ENCODE measurements at places on chromosomes 12 and 14.
A peak's percentile ranks its signal among the peaks of the same experiment; 100 is the strongest.

DNA sequence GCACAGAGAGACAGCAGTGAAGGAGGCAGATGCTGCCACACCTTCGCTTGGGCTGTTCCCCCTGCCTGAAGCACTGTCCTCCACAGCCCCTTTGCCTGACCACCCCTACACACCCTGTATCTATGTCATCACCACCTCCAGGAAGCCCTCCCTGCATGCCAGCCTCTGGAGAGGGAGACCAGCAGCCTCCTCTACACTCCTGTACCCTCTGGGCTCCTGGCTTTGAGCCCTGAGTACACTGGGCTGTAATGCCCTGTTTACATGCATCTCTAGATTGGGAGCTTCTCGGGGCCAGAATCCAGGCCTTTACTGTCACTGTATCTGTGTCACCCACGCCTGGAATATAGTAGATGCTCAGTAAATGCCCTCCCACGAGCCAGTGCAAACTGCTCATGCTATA lies 5.9 kb upstream of the TMEM119 start:
- no peak for DNase-seq

- no peak for DNase-seq
Observed at GRCh38 chr12:118065380-118065779, 4.4 kb upstream of the WSB2 start.

- no peak for DNase-seq
Observed at GRCh38 chr12:100793182-100793581, 1.4 kb upstream of the ANO4 start.

- DNase-seq, result no peak
Observed at GRCh38 chr14:102589761-102590290, 2.6 kb upstream of the RCOR1 start.

GRCh38 chr14:82075566-82075965 lies 541.9 kb upstream of the SEL1L start:
- no peak for DNase-seq

- DNase-seq, result peak; percentile 30
Observed at GRCh38 chr14:50829489-50830043, 1.4 kb downstream of the NIN start.

DNA sequence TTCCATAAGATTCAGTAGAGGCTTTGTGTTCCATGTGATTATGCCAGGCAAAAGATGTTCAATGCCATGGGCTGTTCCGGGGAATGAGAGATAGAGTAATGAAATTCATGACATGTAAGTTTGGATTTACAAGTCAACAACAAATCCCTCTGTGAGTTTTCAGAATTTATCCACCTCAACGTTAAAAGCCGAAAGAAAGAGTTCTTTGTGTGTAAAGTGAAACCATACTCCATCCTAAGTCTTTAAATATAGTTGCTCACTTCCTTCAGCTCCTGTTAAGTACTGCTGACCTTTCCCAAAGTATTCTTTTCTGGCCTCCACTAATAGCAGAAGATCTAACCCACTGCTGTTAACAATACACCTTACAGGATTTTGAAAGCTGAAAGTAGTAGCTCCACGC lies 190.0 kb downstream of the TMX1 start:
- DNase-seq, result no peak

- no peak for DNase-seq
Observed at GRCh38 chr12:130847112-130847511, 8.1 kb upstream of the STX2 start.

DNA sequence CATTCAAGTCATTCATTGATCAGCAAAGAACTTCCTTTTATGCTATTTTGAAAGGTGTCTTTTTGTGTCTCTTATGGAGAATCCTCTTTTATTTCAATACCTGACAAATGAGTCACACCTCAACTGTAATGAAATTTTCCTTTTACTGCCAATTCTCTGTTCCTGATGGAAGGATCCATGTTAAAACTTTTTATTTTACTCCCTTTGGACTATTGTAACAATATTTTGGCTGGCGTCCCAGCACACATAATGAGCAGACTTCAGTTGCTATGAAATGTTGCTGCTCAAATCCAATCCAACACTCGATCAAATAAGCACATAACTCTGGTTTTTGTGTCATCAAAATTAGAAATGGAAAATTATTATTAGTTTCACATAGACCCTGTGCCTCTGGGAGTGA lies 21.9 kb upstream of the SLC15A5 start:
- DNase-seq, result no peak

DNA sequence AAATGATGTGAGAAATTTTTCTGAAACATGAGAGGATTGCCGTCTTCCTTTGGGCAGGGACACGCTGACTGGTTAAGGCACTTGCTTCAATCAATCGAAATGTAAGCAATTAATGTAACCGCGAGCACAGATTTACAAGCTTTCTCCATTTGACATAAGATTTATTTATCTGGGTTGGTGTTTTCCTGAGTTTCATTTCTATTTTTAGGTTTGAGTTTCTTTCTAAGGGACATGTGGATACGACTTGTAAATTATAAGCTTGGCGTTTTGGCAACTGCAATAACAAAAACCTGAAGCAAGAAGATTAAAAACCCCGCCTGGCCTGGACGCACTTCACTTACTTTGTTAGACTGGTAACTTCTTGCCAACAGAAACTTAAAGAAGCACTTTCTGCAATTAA lies 20.3 kb upstream of the SINHCAF start:
- no peak for DNase-seq

GRCh38 chr12:92673756-92674155 lies 29.0 kb upstream of the PLEKHG7 start:
- DNase-seq, result no peak

- no peak for DNase-seq
Observed at GRCh38 chr12:101858361-101858760, 19.0 kb upstream of the DRAM1 start.

GRCh38 chr12:76914102-76914859 lies 35.5 kb upstream of the CSRP2 start:
- DNase-seq, result no peak

DNA sequence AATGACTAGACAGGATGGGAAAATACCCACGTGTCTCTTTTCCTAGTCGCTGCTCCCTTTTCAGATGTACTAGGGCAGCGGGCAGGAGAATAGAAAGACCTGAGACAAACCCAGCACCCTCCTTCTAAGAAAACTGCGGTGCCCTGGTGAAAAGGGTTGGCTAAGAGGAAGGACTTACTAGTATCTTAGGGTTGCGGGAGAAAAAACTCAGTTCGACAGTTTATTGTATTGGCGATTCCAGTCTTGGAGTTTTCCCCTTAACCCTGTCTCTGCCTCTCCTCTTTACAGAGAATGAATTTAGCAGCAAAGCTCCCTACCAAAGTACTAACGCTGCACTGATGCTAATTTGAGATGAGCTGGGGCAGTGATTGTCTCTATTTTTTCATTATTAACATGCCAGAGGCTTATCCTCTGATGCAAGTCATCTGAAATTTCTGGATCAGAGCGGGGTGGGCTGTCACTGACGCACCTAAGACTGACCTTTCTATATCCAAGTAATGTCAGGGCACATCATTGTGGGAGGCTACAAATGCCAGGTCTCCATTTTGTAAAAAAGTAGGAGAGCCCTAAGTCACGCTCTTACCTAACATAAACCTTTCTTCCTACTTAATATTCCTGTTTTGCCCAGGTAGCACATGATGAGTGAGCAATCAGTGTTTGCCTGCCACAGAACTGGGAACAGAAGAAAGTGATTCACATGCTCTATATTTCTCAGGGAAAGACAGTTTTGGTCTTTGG lies 916 bp upstream of the PAWR start:
- no peak for DNase-seq

DNA sequence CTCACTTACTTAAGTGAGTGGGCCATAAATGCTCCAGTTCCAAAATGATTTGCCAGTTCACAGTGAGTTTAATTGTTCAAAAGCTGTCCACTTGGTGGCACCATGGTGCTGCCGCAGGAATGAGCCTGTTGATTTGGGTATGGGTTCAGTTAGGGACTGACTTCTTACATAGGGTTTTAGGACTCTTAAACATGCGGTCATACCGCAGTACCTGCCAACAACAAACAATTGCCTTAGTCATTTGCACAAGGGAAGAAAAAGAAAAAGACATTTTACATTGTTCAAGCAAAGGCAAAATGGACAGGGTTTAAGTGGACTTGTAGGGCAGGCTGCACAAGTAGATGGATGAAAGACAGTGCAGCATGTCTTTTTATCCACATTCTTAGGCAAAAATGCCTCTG lies 80.0 kb upstream of the DBX2 start:
- peak; percentile 71 for DNase-seq

DNA sequence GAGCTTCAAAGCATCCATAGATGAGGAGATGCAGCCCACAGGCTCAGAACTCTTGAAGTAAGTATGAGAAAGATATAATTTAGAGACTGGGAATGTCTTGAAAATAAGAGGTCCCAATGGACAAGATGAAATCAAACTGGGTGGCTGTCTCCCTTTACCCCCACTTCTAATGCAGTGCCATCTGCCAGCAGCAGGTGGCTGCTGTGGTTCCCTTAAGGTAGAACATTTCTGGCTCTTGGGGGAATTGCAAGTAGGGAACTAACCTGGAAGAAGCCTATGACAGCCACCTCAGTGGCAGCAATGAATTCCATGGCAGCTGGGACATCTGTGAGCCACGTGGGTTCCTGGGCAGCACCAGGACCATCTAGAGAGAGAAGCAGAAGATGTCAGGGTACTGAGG lies 648 bp downstream of the ERP27 start:
- no peak for DNase-seq

GRCh38 chr12:62426089-62426488 lies 40.5 kb upstream of the MON2 start:
- DNase-seq, result no peak

GRCh38 chr14:29391231-29391630 lies 536.4 kb downstream of the PRKD1 start:
- DNase-seq, result no peak

GRCh38 chr12:48968467-48968866 lies 3.1 kb downstream of the WNT10B start:
- no peak for DNase-seq

GRCh38 chr12:23169696-23170013 lies 544.7 kb downstream of the ETNK1 start:
- DNase-seq, result no peak
